ENCODE measurements at places on chromosomes 16 and 17.

DNA sequence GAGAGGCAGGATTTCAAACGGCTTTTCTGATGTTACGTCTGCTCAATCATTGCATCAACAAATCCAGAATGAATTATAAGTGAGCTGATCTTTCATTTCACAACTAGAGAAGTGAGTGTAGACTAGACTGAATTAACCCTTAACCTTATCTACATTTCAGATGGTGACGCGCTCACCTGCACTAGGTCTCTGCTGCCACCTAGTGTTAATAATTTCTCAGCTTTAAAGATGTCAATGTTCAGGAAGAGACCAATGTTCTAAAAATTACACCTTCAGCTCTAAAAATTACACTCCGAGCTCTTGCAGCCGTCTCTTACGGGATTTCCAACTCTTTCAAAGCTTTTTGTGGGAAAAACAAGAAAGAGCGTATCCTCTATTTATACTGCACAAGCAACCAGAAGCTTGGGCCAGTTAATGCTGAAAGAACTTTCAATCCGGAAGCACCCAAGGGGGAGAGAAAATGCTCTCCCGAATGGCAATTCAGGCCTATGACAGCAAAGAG, 88.2 kb upstream of the FA2H start:
- no peak for DNase-seq

- DNase-seq, result no peak
These were observed 301.2 kb downstream of the MAP2K6 start for GRCh38 chr17:69715656-69716055.

DNA sequence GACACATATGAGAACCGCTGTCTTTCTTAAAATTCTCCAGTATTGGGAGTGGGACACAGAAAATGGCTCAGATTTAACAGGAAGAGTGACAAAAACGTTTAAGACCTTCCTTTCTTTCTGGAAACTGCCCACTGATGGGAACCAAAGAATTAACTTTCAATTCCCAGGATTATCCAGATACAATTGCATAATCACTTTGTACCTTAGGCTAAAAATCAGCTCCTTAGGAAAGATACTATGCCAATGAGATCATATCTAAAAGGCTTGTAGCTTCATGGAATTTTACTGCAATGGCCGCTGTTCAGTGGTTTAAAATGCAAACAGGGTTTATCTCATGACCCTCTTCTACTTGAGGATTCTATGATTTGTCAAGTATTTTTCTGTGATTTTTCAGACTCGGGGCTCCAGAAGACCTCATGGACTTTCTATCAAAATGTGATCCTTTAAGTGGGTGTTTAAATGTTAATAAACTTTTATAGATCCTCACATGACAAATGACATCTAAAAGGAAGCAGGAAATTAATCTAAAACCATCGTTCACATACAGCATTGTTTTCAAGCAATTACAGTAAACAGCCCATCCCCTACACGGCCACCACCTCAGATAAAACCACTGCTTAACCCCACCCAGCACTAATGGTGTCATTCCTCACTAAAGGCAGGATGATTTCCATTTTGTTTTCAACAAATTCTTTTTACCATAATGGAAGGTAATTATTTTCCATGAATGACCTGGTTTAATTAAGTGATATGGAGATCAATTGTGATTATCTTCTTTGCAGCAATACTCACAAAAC, 31.6 kb upstream of the ERN1 start:
- no peak for DNase-seq

DNA sequence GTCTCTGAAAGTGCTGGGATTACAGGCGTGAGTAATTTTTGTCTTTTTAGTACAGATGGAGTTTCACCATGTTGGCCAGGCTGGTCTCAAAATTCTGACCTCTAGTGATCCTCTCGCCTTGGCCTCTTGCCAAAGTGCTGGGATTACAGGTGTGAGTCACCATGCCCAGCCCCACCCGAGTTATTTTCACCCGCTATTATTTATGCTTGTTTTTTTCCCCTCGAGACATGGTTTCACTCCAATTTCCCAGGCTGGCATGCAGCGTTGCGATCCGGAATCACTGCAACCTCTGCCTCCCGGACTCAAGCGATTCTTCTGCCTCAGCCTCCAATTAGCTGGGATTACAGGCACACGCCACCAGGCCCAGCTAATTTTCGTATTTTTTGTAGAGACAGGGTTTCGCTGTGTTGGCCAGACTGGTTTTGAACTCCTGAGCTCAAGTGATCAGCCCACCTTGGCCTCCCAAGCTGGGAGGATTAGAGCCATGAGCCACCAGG, 9.2 kb downstream of the RPL23 start:
- no peak for DNase-seq

DNA sequence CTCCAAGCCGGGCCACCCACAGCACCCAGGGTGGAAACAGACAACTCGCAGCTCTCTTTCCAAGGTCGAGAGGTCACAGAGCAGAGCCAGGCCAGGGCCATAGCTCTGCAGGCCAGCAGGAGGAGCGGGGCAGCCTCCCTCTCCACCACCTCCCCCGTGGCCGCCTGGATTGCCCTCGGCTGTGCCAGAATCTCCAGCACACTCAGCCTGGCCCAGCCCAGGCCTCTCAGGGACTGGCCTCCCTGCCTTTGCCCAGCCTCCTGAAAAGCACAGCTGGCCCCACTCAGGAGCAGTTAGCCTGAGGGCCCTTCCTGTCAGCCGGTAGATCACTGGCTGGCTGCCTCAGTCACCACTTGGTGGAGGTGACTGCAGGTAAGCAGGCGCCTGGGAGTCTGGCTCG, 85.8 kb upstream of the SEC14L1 start:
- DNase-seq, result no peak

DNA sequence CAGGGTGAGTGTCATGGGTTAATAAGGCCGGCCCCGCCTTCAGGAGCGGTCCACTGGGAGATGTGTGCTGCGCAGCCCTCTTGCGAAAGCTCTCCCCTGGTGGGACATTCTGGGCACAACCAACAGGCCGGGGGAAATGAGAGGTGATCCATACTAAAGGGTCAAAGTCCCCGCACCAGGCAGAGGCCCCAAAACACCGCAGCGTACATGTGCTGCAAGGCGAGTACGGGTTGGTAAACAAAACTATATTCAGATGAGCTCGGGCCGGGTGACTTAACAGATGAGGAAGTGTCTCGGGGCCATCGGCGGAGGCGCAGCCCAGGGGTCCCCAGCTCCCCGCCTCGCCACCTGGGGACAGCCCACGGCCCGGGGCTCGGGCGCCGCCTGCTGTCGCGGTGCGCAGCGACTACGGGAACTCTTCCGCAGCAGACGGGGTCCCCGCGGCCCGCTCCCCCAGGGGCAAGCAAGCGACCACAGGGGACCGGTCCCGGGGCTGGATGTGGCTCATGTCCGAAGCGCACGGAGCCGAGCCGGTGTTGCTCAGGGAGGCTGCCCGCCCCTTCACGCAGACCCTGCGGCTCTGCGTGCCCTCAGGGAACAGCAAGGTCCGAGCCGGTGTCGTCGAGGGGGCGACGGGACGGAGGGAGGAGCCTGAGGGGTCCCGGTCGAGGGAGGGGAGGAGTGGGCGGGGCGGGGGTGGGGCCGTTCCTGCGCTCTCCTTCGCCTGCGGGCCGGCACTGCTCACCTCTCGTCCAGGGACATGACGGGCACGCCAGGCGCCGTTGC, at the start of gene RAB37:
RAB37 (plus strand) TSS at position 744 of the 786 bp plus-strand sequence; CDS start at position 761, 17 bp downstream.
- peak; percentile 31 for DNase-seq

- DNase-seq, result no peak
These were observed 17.8 kb downstream of the CDH16 start for GRCh38 chr16:66900721-66901441.

DNA sequence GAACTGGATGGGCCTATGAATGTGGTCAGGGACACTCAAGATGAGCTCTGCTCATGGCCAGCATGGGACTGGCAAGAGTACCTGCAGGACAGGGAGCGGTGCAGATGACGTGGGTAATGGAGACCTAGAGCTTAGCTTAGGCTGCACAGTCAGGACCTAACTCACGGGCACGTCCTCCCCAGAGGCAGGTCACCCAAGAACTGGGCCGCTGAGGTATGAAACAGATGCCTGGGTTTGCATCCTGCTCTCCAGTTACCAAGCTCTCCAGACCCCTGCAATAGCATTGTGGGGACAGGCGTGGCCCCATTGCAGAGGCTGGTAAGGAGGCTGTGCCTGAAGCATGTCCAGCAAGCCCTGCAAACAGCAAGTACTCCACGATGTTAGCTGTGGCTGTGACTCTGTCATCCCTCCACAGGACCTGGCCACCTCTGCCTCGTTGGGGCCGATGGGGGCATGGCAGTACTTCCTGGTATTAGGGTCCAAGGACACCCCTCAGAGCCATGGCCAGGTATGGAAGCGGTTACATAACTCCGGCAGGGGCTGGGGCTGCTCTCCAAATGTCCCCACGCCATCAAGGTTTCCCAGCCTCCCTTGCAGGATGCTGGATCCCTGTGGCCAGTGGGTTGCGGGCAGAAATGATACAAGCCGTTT, 37.5 kb upstream of the RBFOX3 start:
- no peak for DNase-seq

DNA sequence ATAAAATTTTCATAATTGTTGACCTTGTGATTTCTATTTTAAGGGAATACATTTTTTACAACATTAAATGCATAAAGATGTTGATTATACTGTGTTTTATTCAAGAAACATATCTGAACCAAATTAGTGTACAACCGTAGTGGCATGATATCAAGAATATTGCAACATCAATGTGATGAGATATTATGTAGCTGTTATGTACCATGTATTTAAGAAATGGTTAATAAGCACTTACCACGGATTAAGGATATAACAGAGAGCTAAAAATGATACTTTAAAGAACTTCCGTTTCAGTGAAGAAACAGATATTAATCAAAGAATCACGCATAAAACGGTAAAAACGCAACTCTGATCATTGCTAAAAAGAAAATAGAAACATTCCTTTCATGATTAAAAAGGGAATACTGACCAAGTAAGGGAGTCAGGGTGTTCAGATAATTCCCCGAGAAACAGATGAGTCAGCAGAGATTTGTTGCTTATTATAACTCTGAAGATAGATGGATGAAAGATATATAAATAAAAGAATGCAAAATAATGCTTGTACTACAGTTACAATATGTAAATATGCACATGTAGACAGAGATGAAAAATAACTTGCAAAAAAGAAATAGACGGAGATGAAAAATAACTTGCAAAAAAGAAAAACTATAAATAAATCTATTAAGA, 281.9 kb upstream of the MAF start:
- no peak for DNase-seq

- no peak for DNase-seq
These were observed 140.2 kb downstream of the PITPNC1 start for GRCh38 chr17:67517325-67517724.

DNA sequence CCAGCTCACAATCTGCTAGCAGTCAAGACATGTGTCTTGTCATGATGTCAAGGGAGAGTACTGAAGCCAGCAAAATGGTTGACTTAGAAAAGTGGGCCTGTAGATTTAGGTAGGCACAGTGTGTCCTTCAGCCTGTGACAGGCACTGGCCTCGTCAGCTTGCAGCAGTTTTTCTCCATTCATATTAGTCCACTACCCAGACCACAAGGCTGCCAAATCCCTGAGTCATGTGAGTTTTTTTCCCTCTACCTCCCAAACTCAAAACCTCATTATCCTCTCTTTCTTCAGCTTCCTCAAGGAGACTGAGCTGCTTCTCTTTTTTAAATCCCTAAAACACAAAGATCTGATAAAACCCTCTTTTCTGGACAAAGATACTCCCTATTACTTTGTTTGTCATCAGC, 102.6 kb upstream of the HS3ST3A1 start:
- DNase-seq, result no peak

DNA sequence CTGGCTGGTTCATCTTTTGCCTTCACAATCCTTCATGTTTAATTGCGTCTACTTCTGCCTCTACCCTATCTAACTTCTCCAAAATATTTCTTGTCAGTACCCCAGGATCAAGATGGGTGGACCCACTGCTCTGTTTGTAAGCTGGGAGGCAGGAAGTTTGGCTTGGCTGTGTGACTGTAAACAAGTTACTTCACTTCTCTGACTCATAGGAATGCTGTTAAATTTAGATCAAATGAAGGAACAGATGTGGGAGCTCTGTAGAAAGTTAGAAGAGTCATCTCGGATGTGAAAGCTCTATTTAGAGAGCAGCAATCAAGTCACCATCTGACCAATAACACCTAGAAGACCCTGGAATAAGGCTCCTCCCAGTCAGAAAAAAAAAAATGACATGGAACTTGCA, 55.2 kb upstream of the MRTFB start:
- no peak for DNase-seq

GRCh38 chr16:79419148-79419547, 181.4 kb downstream of the MAF start:
- no peak for DNase-seq

DNA sequence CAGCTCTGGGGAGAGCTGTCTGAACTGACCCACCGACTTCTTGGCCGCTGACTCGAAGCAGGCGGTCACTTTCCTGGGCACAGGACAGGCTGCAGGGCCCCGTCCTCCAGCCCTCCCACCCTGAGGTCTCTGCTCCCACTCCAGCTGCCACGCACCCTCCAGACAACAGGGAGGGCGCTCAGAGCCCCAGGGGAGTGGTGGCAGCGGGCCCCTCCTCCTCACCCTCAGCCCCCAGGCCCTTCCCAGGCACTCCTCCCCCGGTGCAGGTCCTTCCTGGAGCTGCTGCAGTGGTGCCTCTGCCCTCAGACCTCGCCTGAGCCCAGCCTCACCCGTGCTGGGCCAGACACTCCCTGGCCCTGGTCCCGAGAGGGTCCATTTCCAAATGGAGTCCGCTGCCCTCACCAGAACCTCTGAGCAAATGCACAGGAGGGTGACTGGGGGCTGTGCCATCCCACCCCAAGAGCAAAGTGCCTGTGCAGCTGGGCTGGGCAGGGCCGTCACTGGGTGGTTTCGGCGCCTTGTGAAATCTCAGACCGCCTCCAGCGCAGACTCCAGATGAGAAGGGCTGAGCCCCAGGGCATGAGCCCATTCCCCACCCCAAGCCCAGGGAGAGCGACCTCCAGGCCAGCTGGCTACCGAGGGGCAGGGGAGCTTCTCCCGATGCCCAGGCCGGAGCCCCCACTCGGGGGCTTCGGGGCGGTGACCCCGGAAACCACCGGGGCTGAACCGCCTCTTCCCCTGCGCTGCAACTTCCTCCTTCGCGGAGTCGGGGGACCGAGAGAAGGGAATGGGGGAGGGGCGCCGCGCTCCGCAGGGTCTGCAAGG, 717 bp downstream of the CYBA start:
- DNase-seq, result no peak

- no peak for DNase-seq
These were observed 48.3 kb downstream of the CCT6B start for GRCh38 chr17:34913001-34913400.

GRCh38 chr17:61309362-61310256, 90.0 kb upstream of the TBX2 start:
- DNase-seq, result no peak

DNA sequence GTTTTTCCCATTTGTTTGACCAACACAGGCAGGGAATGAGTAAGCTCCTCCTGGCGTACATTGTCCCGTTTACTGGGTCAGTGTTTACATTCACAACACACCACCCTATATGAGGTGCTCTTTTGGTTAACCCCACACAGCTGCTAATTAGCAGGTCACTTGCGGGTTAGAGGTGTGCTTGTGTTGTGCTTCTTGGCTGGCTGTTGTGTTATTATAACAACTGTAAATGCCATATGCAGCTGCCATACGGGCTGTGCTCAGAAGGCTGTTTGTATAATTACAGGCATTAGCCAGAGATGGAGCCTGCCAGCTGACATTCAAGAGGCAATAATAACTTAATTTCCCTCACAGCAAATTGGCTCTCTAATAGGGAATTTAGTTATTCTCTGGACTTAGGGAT, 205.1 kb upstream of the ELAC2 start:
- no peak for DNase-seq
